Stimulated activated CD4-positive, alpha-beta T cell treated with anti-CD3 and anti-CD28 coated beads, Interleukin-1b, Interleukin-23, amount 100 ng/mL, for 48 hours (primary cell): ENCODE measurements at places on chromosomes 3 and 15.

- no peak for DNase-seq
Measured at GRCh38 chr15:57532731-57533447, 58.8 kb upstream of the MYZAP start.

DNA sequence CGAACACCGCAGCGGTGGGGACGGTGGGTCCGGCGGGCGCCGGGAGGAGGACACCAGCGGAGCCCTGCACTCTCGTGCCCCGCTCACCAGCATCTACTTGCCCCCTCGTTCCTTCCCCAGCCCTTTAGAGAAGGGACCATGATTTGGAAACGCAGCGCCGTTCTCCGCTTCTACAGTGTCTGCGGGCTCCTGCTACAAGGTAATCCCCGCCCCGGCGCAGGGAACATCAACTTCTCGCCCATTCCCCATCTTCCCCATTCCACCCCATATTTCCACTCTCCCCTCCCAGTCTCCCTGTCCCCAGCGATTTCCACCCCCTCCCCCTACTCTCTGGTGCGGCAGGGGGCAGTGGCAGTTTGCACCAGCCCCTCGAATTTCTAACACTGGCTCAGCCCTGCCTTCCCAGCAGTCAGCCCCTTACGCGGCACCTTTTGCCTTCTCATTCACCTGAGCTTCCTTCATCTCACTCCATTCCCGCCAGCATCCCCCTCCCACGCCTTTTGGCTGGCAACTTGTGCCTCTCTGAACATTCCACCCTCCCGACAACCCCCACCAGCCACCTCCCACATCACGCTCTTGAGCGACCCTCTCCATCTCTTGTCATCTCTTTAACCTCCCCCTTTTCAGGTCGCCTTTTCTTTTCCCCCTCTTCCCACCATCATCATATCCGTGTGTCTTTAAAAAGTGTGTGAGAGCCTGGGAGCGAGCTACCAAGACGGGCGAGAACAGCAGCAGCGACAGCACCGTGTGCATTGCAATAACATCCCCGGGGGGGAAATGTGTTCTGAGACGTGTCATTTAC is 882 bp downstream of the CADM2 start:
- no peak for DNase-seq

GRCh38 chr15:33941279-33942063 is 26.8 kb upstream of the CHRM5 start:
- no peak for DNase-seq

- DNase-seq, result no peak
Measured at GRCh38 chr3:138125548-138126221, 6.5 kb downstream of the A4GNT start.

DNA sequence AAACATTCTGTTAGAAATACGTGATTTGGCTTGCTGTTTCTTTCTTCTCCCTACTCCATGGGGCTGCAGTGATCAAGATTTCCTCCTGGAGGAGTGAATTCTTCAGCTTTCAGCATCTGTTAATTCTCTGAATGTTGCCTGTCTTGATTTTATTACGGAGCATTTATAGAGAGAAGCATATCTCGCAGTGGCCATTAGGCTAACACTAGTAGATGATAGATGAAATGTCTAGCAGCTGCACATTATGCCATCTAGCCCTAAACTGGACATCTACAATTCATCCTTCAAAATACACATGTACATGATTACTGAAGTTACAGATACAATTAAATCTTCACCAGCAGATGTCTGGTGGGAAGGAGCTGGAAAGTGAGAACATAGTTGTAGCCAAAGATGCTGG is 769.8 kb upstream of the NECTIN3 start:
- DNase-seq, result no peak

GRCh38 chr15:100174904-100175275 is 166.9 kb downstream of the ADAMTS17 start:
- no peak for DNase-seq

DNA sequence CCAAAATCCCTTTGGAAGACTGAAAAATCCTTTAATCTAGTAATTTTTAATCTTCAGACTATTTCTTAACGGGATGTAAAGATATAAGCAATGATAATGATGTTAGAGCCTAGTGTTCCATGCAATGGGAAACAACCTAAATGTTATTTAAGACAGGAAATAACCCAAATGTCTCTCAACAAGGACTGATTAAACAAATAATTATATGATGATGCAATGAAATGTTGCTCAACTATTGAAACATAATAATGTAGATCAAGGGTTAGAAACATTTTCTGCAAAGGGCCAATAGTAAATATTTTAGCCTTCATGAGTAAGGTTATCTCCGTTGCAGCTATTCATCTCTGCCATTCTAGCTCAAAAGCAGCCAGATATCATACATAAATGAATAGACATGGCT is 275.4 kb downstream of the NEK10 start:
- no peak for DNase-seq

DNA sequence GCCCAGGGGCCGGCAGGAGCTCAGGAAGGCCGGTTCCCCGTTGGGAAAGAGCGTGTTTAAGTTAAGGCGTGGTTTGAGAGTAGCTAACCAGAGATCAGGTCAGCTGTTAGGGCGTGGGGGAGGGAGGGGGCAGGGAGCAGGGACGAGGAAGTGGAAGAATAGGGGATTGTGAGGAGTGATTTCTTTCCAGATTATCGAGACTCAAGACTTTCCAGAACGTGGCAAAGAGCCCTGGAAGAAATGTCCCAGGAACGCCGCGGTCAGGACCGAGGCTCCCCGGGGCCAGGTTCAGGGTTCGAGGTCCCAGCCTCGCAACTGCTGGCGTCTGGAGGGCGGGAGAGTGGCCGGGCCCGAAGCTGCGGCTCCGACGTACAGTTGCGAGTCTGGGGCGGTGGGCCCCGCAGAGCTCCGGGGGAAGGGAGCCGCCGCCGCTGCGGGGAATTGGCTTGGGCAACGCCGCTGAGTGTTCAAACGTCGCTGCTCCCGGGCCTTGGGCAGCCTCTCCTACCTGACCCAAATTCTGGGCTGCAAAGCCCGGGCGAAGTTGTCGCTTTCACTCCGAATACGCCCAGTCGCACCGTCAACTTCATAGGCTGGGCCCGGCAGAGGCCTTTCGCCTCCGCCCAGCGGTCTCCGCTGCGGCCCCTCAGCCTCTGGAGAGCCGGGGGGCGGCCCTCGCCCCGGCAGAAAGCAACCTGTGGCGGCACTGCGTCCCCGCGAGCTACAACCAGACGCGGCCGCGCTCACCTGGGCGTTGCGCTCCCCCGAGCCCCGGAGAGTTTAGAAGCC is 9.5 kb downstream of the ISL2 start:
- DNase-seq, result no peak

DNA sequence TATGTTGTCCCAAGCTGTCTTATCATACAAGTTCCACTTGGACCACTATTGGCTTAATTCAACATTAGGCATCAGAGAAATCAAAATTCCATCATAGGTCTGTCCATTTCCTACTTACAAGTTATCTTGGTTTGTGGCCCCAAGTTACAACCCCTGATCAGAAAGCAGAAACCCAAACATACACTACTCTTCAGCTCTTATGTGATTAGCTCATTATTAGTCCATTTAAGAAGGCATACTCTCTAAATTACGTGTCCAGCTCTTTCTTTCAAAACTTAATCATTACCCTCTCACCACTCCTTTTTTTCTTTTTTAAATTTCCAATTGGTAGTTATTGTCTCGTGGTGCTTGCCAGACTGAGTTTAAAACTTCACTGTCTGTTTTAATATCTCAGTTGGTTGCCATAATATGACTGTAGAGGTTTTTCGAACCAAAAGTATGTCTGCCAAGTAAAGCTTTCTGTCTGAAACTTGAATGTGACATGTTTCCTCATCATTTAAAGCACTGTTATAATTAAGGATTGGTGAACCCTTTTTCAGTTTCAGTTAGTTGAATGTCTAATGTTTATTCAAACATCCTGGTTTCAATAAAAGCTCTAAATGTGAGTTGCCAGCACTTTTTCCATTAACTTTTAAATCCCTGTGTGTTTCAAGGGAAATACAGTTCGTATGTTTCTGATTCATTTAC is 150.3 kb downstream of the SAMMSON start:
- DNase-seq, result no peak
